ENCODE measurements at places on chromosomes 5 and 9. TPM values are rescaled to one million over a fixed set of nuclear protein-coding genes. Genes with fewer than 3 reads are reported as not detected.

GRCh38 chr9:3762076-3762475 is 236.3 kb upstream of the RFX3 start:
- DNase-seq, result no peak

DNA sequence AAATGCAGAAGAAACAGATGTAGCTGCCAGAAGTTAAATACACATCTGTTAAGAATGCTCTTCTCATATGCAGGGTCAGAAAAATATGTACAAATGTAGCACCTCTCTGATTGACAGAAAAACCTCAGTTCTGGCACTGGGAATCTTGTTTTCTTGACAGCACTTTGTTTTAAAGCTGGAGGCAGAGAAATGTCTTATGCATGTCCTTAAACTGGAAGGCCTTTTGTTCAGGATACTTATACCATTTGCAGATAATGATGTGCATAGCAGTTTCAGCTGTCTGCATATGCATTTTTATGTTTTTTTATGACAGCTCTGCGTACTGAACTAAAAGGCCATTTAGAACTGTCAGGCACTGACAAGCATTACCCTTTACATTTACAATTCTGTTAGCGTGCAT is 567.9 kb downstream of the EBF1 start:
- DNase-seq, result no peak

DNA sequence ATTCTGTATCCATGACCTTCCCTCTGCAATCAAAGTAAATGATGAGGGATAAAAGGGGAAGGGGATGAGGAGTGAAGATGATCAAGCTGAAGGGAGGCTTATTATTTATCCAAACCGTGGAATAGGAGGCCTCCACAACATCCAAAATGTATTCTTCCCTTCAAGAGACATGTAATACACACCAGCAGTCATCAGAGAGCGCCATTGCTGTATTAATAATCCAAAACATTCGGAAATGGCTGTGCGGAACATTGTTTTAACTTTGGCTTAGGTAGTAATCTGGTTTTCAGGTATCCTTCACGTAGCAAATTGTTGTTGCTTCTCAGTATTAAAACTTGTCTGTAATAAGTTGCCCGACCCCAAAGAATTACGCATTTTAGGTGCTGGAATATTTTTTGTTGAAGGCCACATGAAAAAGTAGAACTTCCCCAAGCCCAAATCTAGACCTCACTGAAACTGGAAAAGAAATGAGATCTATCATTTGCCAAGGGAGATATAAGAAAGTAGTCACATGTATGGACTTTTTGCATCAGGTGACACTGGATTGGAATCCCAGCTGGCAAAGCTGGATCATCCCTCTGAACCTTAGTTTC is 2.6 kb upstream of the BOD1 start:
- DNase-seq, result peak; percentile 56

- peak; percentile 72 for DNase-seq
Observed at GRCh38 chr5:56816546-56817081, 1.3 kb downstream of the MAP3K1 start.

DBH gene
- polyA plus RNA-seq, result 0.54 TPM

DNA sequence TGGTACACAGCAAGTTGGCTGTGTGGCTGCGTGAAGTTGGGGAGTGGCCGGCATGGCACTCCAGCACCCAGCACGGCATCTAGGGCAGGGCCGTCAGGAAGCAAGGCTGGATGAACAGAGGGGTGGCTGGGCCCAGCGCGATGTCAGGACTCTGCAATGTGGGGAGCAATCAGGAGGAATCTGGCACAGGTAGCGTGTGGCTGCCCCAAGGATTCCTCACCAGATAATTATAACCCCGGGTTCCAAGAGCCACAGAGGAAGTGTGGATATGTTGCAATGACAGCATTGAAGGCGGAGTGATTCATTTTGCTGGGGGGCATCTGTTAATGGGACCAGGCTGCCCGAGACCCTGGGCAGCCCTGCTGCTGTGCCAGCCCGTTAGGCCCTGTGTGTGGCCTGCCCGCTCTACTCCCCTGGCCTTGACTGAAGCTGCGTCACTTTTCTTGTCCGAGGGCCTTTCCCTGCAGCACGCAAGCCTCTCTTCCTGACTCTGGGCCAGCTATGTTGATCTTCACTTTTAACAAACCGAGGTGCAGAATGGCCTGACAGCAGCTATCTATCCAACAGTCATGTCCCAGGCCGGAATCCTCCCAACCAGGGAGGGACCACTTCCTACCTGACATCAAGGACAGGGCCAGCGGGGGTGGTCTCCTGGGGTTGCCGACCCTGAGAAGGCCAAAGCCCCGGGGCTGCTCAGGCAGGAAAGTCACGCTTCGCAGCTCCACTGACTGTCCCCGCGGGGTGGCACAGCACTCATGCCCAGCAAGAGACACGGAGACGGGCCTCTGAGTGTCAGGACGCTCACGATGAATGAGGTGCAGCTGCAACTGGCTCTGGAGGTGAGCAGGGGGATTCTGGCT is 118.0 kb upstream of the PHYKPL start:
- no peak for DNase-seq

MPDZ gene
- 41.8 TPM for polyA plus RNA-seq
